ENCODE measurements at places on chromosomes 1 and 21. TPM values are rescaled to one million over a fixed set of nuclear protein-coding genes. Genes with fewer than 3 reads are reported as not detected.

CACNA1S gene
- total RNA-seq = under 0.01 TPM

GBP2 gene
- total RNA-seq = 0.46 TPM

ADGRL2 gene
- total RNA-seq = 164 TPM

BTBD19 gene
- total RNA-seq = 1.8 TPM

ENTREP3 gene
- 5.5 TPM for total RNA-seq

TMIGD3 gene
- 4.8 TPM for total RNA-seq

CELA2A gene
- not detected for total RNA-seq

RAB42 gene
- total RNA-seq = 3.0 TPM

TMEM63A gene
- total RNA-seq = 4.4 TPM

C4BPA gene
- not detected for total RNA-seq

OR2T2 gene
- total RNA-seq = not detected

CFAP45 gene
- total RNA-seq = 5.8 TPM

LCE3B gene
- total RNA-seq = not detected

ATP1A2 gene
- 131 TPM for total RNA-seq

DMBX1 gene
- 1.8 TPM for total RNA-seq

ELOVL1 gene
- total RNA-seq = 10.1 TPM

PLA2G5 gene
- total RNA-seq = 1.8 TPM

IKBKE gene
- 1.6 TPM for total RNA-seq

PAQR6 gene
- total RNA-seq = 25.6 TPM

LHX8 gene
- 26.8 TPM for total RNA-seq

ADAMTSL4 gene
- 0.23 TPM for total RNA-seq

CRYAA gene
- not detected for total RNA-seq
